ENCODE measurements at places on chromosomes 1 and 21.
A peak's percentile ranks its signal among the peaks of the same experiment; 100 is the strongest.

DNA sequence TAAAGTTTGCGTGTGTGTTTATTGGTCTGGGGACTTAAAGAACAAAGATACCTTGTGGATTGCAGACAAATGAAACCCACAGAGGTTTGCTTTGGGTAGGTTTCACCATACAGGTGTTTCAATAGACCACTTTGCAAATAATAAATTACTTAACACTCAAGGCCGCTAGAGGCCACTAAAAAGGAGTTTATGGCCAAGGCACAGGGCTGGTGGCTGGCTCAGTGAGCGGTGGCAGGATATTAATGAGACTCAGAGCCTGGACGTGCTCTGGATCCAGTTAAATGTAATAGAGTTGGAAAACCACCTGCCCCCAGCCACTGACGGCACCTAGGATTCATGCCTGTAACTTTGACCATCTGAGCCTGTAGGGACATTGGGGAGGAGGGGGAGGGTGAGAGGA, 44.5 kb downstream of the LRRC38 start:
- DNase-seq: no peak

- no peak for DNase-seq
These were observed 37.3 kb downstream of the TMEM53 start for GRCh38 chr1:44636688-44637598.

GRCh38 chr1:178126741-178127185, 32.9 kb downstream of the RASAL2 start:
- DNase-seq: no peak

GRCh38 chr1:159799446-159799985, 2.6 kb upstream of the FCRL6 start:
- no peak for DNase-seq

GRCh38 chr1:19926296-19927129, 3.1 kb upstream of the PLA2G2E start:
- DNase-seq: no peak

DNA sequence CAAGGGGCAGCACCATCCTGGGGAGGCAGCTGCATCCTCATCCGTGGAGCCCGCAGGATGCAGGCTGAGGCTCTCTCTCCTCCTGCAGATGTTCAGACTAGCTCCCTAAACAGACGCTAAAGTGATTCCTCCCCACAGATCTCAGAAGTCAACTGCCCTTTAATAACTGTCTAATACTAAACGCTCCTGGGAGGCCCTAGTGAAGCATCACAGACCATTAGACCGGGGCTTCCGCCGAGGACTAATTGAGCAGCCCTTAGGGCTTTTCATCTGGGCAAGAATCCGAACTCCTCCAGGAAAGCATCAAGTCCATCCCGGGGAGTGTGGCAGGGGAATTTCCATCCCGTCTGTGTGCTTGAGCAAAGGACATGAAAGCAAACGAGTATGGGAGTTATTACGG, 40.4 kb downstream of the PRDM16 start:
- no peak for DNase-seq

DNA sequence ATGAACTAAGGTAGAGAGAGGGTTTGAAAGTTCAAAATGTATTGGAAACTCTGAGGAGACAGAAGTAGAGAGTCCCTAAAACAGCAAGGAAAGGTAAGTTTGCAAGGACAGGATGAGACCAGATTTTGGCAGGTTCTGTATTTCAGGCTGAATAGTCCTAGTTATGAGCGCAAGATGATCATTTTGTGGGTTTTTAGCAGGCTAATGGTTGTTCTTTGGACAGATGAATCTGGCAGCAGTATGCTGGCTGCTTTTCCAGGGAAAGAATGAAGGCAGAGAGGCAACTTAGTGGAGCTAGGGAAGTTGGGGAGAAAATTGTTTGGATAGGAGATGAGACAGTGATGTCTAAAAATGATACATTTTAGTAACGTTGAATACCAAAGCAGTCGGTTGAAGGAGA, 243.5 kb upstream of the NRIP1 start:
- no peak for DNase-seq

DNA sequence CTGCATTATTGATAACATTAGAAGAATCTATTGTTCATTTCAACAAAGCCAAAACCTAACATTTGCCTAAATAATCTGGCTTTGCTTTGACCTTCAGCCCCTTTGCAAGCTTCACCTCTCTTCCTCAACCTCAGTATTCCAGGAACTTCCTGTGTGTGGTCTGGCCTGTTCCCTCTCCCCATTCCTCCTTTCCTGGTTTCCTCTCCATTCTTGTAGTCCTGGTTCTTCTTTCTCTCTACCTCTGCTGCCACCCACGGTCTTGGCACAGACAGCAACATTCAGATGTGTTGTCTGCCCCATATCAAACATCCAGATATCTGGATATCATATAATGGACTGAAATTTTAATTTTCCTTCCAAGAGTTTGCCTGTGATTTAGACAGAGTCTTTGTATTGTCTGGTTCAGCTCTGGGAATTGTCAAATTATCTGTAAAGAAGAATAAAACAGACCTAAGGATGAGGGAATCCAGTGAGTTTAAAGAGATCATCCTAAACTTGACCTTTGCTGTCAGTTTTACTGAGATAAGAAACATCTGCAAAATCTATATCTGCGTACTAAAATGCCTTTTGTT, 148.1 kb upstream of the KCTD3 start:
- DNase-seq: no peak

GRCh38 chr1:32742199-32742947, 39.8 kb upstream of the SYNC start:
- no peak for DNase-seq

- no peak for DNase-seq
These were observed 12.7 kb upstream of the RWDD3 start for GRCh38 chr1:95221306-95221705.

DNA sequence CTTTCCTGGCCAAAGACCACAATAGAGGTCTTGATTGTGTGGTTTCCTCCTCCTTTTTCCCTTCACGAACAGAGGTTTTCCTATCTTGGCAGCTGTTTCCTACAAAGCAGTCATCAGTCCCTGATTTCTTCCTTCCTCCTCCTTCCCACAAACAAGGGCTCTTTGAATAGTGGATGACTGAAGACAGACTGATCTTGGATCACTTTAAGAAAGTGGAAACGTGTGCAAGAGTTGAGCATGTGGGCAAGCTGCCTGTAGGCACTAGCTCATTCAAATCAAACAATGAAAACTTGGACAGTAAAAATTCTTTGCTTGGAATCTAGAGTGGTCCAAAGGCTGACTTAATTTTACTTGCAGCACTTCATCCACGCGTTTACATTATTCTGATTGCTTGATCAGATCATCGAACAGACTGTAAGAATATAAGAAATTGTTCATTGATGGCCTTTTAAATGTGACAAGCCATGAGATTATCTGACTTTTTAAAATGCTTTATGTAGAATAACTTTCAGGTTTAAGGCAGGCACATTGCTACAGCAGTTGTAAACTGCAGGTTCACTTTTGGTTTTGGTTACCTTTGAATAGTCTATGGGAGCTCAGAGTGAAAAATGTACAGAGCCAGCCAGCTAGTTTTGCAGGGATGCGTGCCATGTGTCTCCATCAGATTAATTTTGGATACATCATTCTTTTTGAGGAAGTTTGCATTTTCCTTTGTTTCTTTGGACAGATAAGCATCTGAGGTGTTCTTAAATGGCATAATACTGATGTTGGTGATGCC, 34.4 kb downstream of the ADGRL2 start:
- DNase-seq: no peak

DNA sequence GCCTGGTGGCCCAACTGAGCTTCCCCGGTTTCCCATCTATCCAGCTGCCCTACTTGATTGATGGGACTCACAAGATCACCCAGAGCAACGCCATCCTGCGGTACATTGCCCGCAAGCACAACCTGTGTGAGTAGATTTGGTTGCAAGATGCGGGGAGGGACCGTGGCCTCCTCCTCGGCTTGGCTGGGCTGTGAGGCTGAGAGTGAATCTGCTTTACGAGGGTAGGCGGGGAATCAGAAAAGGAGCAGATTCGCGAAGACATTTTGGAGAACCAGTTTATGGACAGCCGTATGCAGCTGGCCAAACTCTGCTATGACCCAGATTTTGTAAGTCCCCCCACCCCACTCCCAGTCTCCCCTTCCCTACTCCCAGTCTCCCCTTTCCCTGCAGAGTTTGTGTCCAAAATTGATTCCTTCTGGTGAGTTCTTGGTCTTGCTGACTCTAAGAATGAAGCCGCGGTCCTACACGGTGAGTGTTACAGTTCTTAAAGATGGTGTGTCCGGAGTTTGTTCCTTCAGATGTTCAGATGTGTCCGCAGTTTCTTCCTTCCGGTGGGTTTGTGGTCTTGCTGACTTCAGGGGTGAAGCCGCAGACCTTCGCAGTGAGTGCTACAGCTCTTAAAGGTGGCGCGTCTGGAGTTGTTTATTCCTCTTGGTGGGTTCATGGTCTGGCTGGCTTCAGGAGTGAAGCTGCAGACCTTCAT, 1.5 kb downstream of the GSTM2 start:
- no peak for DNase-seq

- no peak for DNase-seq
These were observed 21.4 kb upstream of the PTAFR start for GRCh38 chr1:28197682-28198415.

DNA sequence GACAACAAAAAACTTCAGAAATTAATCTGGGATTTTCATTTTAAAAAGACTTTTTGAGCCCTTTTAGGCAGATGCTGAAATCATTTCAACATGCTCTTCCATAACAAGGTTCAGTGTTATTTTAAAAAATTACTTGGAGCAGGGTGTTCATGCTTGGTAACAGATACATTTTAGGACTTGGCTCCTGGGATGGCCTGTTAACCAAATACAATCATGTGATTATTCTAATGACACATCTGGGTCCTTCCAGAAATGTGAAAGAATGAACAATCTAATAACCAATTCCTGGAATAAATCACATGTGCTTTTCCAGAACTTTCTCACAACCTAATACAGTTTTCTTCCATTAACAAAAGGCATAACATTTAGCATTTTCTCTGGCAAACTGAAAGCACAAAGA, 379.8 kb upstream of the RUNX1 start:
- DNase-seq: no peak

- DNase-seq: no peak
These were observed 94.6 kb downstream of the ZC3H11B start for GRCh38 chr1:219518168-219518906.

GRCh38 chr1:7278045-7278444, 492.8 kb downstream of the CAMTA1 start:
- DNase-seq: no peak

- no peak for DNase-seq
These were observed 386.4 kb upstream of the VAMP3 start for GRCh38 chr1:7384679-7385078.

GRCh38 chr21:31354604-31355443, 10.8 kb upstream of the TIAM1 start:
- DNase-seq: peak; percentile 61

- DNase-seq: no peak
These were observed 749 bp downstream of the SDCCAG8 start for GRCh38 chr1:243256590-243256989.

DNA sequence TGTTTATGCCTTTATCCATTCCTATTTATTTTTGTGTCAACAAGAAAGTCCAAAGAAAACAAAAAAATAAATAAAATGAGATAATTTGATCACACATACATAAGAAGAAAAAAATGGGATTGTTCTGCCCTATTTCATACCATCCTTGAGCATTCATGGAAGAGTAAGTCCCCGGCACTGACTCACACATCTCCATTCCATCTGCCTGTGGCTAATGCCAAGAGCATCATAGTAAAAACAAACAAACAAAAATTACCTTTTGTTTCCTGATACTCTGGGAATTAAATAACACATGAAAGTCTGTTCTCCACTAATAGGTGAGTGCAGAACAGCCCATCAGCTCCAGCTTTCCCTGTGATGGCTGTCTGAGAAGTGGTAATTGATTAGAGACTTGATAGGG, 48.1 kb upstream of the BACE2 start:
- DNase-seq: no peak

- no peak for DNase-seq
These were observed 13.7 kb downstream of the PODN start for GRCh38 chr1:53075761-53076163.

Data from stimulated activated CD8-positive, alpha-beta memory T cell treated with anti-CD3 and anti-CD28 coated beads, Interleukin-2, amount 100 ng/mL, for 48 hours (primary cell).